ENCODE measurements at places on chromosomes 6 and 20.
A peak's percentile ranks its signal among the peaks of the same experiment; 100 is the strongest.

GRCh38 chr6:77092971-77093370 lies 370.3 kb downstream of the HTR1B start:
- DNase-seq = no peak

- no peak for DNase-seq
Measured at GRCh38 chr6:154414021-154414813, 57.6 kb upstream of the IPCEF1 start.

DNA sequence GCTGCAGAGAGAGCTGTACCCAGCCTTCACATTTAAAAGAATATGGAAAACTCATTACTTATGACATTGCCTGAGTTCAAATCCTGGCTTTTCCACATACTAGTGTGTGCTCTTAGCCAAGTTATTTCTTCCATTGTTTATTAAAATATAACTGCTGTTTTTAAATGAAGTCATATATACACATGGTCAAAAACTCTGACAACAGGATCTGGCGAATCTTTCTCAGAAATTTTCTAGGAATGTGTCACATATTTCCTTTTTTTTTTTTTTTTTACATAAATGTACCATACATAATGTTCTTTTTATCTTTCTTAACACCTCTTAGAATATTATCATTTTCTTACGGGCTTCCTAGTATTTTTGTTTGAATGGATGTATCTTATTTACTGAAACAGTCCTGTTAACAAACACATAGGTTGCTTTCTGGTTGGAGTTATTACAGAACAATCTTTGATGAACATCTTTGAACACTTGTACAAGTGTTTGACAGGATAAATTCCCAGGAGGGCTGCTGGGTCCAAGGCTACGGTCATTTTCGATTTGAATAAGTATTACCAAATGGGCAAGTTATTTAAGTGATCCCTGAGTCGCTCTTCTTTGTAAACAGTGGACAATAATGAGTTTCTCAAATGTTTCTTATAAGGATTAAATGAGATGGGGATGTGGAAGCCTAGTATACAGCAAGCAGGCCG lies 1.6 kb upstream of the SNX9 start:
- DNase-seq = no peak

DNA sequence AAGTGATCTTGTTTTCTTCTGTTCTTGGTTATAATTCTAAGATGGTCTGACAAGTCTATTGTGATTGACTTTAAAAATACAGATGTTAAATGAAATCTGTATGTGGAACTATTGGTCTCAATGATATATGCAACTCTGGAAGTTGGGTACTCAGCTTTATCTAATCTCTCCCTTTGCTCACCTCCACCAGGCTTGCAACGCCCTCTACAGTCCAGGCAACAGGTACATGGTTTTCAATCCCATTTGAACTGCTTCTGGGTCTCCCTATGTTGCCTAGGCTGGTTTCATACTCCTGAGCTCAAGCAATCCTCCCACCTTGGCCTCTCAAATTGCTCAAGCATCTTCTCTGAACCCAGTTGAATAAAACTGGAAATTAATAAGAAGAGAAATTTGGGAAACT lies 25.6 kb upstream of the HLA-DQB1 start:
- DNase-seq = peak; percentile 44

DNA sequence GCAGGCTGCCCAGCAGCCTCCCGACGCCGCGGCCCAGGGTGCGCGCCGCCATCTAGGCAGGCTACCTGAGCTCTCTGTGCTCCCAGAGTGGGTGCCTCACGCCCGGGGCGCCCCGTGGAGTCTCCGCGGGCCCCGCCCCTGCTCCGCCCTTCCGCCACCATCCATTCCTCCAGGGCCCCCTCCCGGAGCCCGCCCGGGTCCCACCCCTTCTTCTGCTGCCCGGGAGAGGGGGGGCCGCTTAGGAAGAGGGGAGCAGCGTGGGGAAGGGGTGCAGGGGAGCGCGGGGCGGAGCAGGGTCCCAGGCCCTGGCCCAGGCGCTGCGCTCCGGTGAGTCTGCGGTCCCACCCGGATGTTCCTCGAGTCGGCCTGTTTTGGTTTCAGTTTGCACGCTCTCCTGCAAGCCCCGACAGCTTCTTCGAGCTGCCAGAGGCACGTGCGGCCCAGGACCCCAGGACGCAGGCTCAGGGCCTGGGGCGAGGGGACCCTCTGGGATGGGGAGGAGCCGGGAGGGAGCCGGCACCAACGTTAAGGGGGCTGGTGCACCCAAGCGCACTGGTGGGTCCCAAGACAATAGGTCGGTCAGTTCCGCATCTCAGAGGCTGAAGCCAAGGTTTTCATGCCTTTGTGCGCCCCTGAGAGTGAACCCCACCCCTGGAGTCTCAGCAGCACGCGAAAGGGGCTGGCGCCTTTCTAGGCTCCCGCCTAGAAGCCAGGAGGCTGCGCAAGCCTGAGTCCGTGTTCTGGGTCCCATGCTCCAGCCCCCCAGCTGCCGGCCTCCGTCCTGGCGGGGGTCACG lies at the start of gene ACSS1:
Gene ACSS1, minus strand, starts transcription at position 89 of the 796 bp plus-strand sequence. Its CDS starts 37 bp downstream, at position 52.
- peak; percentile 84 for DNase-seq

- DNase-seq = no peak
Measured at GRCh38 chr6:15409301-15410125, 163.6 kb downstream of the JARID2 start.

- peak; percentile 16 for DNase-seq
Measured at GRCh38 chr6:140921366-140922226, 1211.1 kb upstream of the GJE1 start.

DNA sequence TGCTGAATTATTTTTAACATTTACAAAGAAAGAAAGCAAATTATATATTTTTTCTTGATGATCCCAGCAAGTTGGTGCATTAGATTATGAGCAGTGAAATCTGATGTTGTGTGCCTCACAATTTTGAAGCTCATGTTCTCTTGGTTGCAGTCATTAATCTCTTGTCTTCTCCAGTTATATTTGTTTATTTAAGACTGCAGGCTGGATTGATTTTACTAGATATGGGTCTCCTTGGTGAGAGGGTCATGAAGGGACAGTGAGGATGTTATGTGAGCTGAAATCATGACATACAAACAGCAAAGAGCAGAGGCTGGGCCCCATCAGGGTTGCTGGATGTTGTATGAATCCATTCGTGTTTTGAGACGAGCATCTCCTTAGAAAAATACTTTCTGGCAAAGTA lies 64.2 kb upstream of the AKIRIN2 start:
- no peak for DNase-seq

GRCh38 chr6:7673063-7673536 lies 52.8 kb upstream of the BMP6 start:
- peak; percentile 79 for DNase-seq

DNA sequence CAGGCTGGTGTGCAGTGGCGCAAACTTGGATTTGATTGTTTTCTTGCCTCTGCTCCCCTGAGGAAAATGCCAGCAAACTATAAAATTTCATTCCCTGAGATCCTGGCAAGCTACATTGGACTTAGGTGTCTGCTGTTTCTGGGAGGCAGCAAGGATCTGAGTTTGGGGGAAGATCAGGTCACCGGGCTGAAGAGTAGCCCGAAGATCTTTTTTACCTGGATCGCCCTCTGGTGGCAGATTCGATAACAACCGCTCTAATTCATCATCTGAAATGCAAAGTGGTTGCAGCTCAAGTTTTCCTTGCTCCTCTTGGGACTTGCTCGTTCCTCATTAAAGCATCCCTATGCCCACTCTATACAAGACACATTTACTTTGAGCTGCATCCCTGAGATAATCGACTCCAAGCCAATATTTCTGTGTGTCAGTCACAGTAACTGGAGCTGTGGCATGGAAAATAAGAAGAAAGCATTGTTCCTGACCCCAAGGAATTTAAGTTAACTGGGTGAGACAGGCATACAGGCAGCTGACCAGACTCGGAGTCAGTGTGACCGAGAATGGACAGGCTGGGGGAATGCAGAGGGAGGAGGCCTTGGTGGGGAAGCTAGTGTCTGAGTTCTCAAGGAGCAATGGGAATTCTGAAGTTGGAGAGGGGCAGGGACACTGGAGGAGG lies 131.8 kb upstream of the PROKR2 start:
- DNase-seq = peak; percentile 83

GRCh38 chr6:158468666-158469065 lies 91.2 kb upstream of the TMEM181 start:
- no peak for DNase-seq

DNA sequence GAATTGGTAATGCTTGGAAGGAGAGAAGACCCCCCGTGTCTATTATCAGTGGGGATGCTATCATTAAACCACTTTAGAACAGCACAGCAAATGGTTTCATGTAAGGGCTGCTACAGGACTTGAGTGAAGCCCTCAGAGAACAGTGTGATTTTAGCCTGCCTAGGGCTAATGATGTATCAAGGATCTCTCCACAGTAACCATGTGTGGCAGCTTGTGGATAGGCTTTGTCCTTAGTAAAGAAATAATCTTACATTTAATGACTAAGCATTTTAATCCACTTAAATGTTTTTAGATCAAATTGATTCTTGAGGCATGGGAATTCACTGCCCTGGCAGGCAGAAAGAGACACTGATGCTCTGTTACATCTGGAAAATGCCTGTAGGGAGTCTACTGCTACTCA lies 495.1 kb downstream of the NKAIN2 start:
- DNase-seq = no peak

GRCh38 chr6:69976591-69977090 lies 110.3 kb downstream of the COL19A1 start:
- no peak for DNase-seq

DNA sequence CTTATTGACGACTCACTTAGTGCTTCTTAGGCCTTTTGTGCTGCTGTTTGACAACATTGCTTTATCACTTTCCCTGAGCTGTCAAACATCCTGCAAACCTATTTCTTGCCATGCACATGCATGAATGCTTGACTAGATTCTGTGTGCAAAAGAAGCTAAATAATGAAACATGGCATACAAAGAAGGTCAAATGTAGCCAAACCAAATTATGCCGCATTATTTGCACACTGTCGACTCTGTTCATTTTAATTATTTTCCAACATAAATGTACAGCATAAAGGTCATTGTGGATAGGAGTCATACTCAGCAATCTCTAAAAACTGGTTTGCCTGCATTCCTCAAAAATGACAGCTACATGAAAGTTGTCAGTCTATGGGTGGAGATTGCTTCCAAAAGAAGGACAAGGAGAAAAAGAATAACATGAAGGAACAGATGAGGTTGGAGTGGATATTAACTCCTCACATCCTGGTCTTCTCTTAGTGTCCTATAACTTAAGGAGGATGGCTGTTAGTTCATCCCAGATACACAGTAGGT lies 123.1 kb upstream of the STXBP5 start:
- no peak for DNase-seq

DNA sequence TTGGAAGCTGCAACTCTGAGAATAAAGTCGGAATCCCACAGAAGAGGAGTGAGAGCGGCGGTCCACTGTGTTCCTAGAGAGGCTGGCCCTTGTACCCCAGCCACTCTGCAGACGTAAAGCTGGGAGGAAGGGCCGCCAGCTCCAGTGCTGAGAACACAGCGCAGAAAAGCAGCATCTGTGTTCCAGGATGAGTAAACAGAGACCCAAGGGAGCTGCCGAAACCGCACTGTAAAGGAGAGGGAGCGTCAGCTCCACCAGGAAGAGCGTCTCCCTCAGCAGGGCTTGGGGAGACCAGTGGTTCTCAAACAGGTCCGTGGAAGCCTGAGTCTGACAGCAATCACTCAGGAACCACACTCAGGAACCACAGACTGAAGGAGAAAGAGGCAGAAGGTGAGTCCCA lies 134.0 kb downstream of the WDR27 start:
- no peak for DNase-seq

DNA sequence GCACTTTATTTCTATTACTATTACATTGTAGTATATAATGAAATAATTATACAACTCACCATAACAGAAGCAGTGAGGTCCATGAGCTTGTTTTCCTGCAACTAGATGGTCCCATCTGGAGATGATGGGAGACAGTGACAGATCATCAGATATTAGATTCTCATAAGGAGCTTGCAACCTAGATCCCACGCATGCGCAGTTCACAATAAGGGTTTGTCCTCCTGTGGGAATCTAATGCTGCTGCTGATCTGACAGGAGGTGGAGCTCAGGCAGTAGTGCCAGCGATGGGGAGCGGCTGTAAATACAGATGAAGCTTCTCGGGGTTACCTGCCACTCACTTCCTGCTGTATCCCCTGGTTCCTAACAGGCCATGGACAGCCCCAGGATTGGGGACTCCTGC lies 139.5 kb upstream of the TCF21 start:
- no peak for DNase-seq

DNA sequence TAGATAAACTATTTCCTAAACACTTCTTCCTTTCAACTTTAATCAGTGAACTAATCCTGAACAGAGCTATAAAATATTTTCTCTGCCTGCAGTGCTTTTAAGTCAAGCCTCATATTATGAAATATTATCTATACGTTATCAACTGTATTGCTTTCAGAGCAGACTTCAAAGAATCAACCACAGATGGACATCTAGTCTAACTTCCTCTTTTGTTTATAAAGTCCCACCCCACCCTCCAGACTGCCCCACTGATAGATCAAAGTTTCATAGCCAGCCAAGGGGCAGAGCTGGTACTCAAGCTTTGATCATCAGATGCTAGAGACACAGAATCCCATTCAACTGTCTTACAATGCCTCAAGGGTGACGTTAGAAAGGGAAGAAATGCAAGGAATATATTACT lies 308.3 kb downstream of the LAMA2 start:
- DNase-seq = no peak

- peak; percentile 13 for DNase-seq
Measured at GRCh38 chr20:4637081-4637797, 84.5 kb upstream of the PRND start.

DNA sequence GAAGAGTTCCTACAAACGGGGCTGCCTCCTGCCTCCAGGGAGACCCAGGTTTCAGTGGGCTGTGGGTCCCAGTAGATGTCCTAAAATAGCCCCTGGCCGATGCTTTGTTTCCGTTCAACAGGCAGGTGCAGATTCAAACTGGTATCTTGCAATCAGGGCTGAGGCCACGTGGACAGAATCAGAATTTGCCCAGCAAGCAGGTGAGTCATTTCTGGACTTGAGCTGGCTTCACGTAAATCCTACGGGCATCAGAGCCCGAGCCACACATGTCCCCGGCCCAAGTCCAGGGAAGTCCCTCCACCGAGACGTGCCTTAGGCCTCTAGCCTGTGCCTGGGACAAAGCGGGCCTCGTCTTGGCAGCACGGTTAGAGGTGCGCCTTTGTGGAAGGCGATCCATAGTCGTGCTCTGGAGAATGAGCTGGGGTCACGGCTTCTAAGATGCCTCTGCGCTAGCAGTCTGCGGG lies 101.6 kb upstream of the FRMD1 start:
- peak; percentile 71 for DNase-seq

DNA sequence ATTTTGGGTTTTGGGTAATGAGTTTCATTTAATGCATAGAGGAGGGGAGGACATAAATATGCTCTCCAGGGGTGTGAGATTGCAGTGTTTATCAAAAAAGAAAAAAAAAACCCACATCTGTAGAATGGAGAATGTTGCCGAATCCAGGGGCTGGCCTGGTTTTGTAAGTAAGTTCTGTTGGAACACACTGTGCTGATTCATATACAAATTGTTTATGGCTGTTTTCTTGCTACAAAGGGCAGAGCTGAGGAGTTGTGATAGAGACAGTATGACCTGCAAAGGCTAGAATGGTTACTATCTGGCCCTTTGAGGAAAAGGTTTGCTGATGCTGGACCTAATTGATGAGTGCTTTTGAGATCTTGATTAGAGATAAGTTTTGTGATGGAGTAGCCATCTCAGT lies 30.4 kb downstream of the SCAF8 start:
- no peak for DNase-seq
